ENCODE measurements at places on chromosomes 1 and 21. TPM values are rescaled to one million over a fixed set of nuclear protein-coding genes. Genes with fewer than 3 reads are reported as not detected.

DNA sequence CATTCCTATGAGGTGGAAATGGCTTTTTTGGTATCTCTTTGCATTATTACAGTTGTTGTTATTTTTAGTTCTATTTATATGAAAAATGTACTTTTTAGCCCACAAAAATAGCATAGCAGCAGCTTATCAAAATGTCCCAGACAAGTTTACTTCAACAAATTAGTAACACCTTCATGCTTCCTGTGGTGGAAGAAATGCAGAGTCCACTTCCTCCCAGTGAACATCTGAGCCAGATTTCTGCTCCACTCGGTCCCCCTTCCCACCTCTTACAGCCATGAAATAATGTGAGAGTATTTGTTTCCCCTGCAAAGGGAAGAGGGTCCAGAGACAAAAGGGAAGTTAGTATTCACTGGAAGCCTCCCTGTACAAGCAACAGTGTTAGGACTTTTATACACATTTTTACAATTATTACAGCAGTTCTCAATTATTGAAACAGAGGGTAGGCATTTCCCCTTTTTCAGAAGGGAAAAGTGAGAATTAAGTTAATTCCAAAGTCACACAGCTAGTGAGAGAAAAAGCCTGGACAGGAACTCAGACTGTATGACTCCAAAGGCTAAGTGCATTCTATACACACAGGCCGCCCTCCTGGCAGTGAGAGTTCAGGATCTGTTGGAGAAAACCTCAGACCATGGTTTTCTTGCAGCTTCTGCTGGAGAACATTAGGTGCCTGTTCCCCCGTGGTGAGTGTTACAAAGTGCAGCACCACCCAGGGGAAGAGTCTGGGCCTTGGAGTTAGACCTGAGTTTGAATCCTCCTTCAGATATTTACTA lies 126.5 kb downstream of the PBX1 start:
- no peak for DNase-seq

DNA sequence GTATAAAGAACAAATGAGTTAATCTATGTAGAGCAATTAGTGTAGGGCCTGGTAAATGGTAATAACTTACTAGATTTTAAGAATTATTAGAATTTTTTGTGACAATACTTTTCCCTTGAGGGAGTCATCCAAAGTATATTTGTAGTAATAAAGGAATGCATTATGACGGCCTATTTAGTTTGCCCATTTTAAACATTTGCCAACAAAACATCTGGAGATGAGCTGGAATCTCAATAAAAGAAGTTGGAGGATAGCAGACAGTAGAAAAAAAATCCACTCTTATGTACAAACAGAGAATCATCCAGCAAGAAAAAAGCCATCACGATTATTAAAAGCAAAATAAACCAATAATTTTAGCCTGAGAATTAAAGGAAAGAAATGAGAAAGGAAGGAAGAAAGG lies 567.3 kb upstream of the ADAMTS5 start:
- no peak for DNase-seq

- DNase-seq: no peak
These were observed 37.6 kb downstream of the ZYG11A start for GRCh38 chr1:52880206-52880605.

DNA sequence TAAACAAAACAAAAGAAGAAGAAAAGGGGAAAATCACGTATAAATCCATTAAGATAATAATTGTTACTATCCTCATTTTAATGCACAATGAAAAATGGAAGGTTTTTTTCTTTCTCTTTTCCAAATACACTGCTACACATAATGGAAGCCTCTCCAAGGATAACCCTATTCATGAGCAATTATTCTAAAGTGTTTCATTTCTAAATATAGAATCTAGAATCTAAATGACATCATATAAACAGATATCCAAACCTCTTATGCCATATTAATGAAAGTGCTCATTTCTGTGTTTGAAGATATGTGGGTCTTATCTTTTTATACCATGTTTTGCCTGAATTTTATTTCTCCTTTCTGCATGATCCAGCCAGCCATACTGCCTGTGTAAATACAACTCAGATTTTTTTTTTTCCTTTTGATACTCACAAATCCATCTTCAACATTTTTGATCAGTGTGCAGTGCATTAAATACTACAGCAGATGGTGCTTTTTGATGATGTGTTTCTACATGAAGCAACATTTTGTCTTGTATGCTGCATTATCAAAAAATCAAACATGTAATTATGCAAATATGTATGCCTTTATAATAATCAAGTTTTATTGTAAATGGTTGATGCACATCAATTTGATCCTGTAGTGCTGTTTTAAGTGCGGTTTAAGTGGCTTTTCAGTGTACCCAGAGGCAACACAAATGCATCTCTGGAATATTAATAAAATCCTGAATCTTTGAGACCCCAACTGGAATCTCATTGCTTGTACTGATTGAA lies 625.6 kb upstream of the PTBP2 start:
- peak; percentile 32 for DNase-seq

The FMN2 gene
- 7.2 TPM for polyA plus RNA-seq

The GUCA2A gene
- not detected for polyA plus RNA-seq

All from SK-N-SH (cell line).